ENCODE measurements at places on chromosomes 2 and 18. TPM values are rescaled to one million over a fixed set of nuclear protein-coding genes. Genes with fewer than 3 reads are reported as not detected.

The CCDC141 gene
- 1.0 TPM for total RNA-seq

The GKN2 gene
- not detected for total RNA-seq

The AMMECR1L gene
- 20.0 TPM for total RNA-seq

The DOK6 gene
- 0.20 TPM for total RNA-seq

The CD207 gene
- not detected for total RNA-seq

The INPP1 gene
- total RNA-seq, result 3.0 TPM

The ASXL2 gene
- total RNA-seq, result 32.7 TPM

The NEDD4L gene
- total RNA-seq, result 76.3 TPM

The GRB14 gene
- total RNA-seq, result 7.6 TPM

The LINC00305 gene
- not detected for total RNA-seq

The CHRND gene
- total RNA-seq, result not detected

The POMC gene
- 1.6 TPM for total RNA-seq

- no peaks in the 10 kb centered on the region for H3K36me3 ChIP-seq
- no peak overlapping the region for H3K4me3 ChIP-seq
- no peak for DNase-seq
- H3K4me1 ChIP-seq, result no peaks in the 10 kb centered on the region
These were observed 188.6 kb downstream of the TMEM182 start for GRCh38 chr2:102950371-102950946.

- H3K4me3 ChIP-seq, result no peak overlapping the region
- no peaks in the 10 kb centered on the region for H3K27me3 ChIP-seq
- no peak for DNase-seq
- H3K36me3 ChIP-seq, result no peaks in the 10 kb centered on the region
These were observed 53.9 kb downstream of the LIMS1 start for GRCh38 chr2:108588070-108588668.

- peaks cover 2% of the 10 kb centered on the region for H3K4me1 ChIP-seq
- H3K27ac ChIP-seq, result no peak overlapping the region
- no peaks in the 10 kb centered on the region for H3K36me3 ChIP-seq
- no peak overlapping the region for H3K4me3 ChIP-seq
- DNase-seq, result no peak
- no peaks in the 10 kb centered on the region for H3K27me3 ChIP-seq
These were observed 28.4 kb downstream of the MBD5 start for GRCh38 chr2:148049284-148049683.

DNA sequence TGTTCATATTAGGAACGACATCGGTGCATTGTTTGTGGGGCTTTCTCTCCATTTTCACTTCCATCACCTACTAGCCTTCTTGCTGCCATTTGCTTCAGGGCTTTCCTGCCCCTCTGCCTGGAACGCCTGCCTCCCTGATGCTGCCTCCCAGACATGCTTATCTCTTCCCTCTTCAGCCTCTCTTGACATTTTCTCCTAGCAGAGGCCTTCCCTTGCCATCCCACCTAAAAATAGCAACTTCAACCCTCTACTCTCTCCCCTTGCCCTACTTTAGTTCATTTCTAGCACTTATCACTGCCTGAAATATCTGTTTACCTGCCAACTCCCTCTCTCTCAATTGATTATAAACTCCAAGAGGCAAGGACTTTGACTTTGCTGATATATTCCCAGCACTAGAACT is 210.3 kb downstream of the SP3 start:
- H3K27me3 ChIP-seq, result no peaks in the 10 kb centered on the region
- no peak for DNase-seq
- H3K36me3 ChIP-seq, result no peaks in the 10 kb centered on the region
- H3K4me1 ChIP-seq, result peaks cover 15% of the 10 kb centered on the region
- H3K4me3 ChIP-seq, result no peak overlapping the region

DNA sequence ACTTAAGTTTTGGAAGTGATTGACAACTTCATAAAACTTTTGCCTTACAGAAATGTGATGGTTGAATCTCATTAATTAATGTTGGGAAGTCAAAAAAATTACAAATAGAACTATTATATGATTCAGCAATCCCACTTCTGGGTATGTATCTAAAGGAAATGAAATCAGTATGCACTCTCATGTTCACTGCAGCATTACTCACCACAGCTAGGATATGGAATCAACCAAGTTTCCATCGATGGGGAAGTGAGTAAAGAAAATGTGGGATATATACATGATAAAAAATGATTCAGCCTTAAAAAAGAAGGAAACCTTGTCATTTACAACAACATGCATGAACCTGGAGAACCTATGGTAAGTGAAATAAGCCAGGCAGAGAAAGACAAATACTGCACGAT is 112.4 kb upstream of the WDR75 start:
- no peaks in the 10 kb centered on the region for H3K27me3 ChIP-seq
- H3K4me3 ChIP-seq, result no peak overlapping the region
- DNase-seq, result no peak
- no peak overlapping the region for H3K27ac ChIP-seq

- no peaks in the 10 kb centered on the region for H3K36me3 ChIP-seq
- no peak overlapping the region for H3K4me3 ChIP-seq
- no peaks in the 10 kb centered on the region for H3K27me3 ChIP-seq
- DNase-seq, result no peak
- no peaks in the 10 kb centered on the region for H3K4me1 ChIP-seq
These were observed 187.0 kb downstream of the CYRIA start for GRCh38 chr2:16478434-16479210.

- H3K36me3 ChIP-seq, result no peaks in the 10 kb centered on the region
- no peak overlapping the region for H3K4me3 ChIP-seq
- DNase-seq, result no peak
- H3K4me1 ChIP-seq, result no peaks in the 10 kb centered on the region
These were observed 123.6 kb upstream of the EFEMP1 start for GRCh38 chr2:56047136-56047535.

- peaks cover 3% of the 10 kb centered on the region for H3K36me3 ChIP-seq
- peaks cover 4% of the 10 kb centered on the region for H3K4me1 ChIP-seq
- no peaks in the 10 kb centered on the region for H3K27me3 ChIP-seq
- no peak for DNase-seq
- peak overlapping the region; percentile 96 for H3K4me3 ChIP-seq
These were observed 1.6 kb upstream of the KLF7 start for GRCh38 chr2:207167099-207167923.

GRCh38 chr18:56747032-56747658 is 96.0 kb downstream of the WDR7 start:
- H3K4me1 ChIP-seq, result no peaks in the 10 kb centered on the region
- no peak overlapping the region for H3K27ac ChIP-seq
- H3K36me3 ChIP-seq, result no peaks in the 10 kb centered on the region
- H3K4me3 ChIP-seq, result no peak overlapping the region
- no peak for DNase-seq
- H3K27me3 ChIP-seq, result no peaks in the 10 kb centered on the region

DNA sequence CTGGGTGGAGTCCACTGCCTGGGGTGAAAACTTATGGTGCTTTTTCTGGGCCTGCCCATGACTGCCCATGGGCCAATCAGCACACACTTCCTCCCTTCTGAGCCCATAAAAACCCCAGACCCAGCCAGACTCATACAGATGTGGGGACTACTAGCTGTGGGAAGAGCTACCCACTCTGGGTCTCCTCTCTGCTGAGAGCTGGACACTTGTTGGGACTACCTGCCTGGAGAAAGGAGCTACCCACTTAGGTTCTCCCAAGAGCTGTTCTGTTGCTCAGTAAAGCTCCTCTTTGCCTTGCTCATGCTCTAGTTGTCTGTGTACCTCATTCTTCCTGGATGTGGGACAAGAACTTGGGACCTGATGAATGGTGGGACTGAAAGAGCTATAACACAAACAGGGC is 119.6 kb upstream of the SLC38A11 start:
- H3K4me1 ChIP-seq, result 0 out of 2 replicates have a peak, but pooled peaks cover 3% of the 10 kb centered on the region
- no peak overlapping the region for H3K27ac ChIP-seq
- H3K4me3 ChIP-seq, result no peak overlapping the region
- no peak for DNase-seq

DNA sequence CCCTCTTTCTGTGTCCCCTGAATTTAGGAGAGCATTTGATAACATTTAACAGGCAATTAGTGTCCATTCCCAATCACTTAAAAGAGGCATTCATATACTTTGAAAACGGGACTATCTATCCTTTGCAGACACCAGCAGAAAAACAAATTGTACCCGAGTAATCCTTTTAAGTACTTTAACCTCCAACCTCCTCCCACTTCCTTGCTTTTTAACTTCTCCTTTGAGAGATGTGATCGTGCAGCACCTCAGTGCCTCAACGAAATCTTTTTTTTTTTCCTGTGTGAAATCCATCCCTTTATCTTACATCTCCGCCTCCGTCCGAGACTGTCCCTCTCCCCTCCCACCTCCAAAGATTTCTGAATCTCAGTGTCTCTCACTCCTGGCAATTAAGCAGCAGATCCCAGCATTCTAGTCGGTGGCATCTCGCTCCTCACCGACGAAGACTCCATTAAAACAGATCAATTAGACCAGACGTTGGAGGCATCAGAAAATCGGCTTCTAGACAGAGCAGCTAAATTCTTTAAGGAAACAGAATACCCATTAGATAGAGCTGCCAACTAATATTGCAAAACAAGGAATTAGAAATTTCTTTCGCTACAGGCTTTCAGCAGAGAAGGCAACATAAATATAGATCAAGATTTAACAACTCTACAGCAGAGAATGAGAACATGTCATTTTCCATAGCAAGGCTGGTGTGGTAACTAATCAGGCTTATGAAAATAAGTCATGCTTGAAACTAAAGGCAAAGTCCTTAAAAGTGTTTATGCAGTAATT is 1.9 kb upstream of the TMEFF2 start:
- H3K27ac ChIP-seq, result no peak overlapping the region
- H3K4me3 ChIP-seq, result peak overlapping the region; percentile 84
- H3K36me3 ChIP-seq, result no peaks in the 10 kb centered on the region

- no peak overlapping the region for H3K27ac ChIP-seq
- DNase-seq, result no peak
- no peaks in the 10 kb centered on the region for H3K4me1 ChIP-seq
- H3K4me3 ChIP-seq, result no peak overlapping the region
- H3K36me3 ChIP-seq, result peaks cover 5% of the 10 kb centered on the region
These were observed 160.3 kb downstream of the L3MBTL4 start for GRCh38 chr18:6254456-6254855.

DNA sequence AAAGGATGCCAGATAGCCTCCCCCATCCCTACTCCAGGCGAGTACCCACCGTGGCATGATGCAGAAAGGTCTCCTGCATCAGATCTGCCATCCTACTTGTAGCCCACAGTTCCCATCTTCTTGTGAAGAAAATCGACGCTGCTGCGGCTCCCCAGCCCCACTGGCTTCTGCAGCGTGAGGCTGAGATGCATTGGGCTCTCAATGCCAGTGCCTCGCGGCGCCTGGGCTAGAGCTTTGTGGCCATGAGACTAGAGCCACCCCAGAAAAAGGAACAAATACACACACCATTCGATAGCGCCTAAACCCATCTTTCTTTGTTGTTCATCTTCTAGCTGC is 2.8 kb downstream of the NOL4 start:
- no peaks in the 10 kb centered on the region for H3K36me3 ChIP-seq
- peaks cover 13% of the 10 kb centered on the region for H3K27me3 ChIP-seq
- H3K27ac ChIP-seq, result no peak overlapping the region
- no peaks in the 10 kb centered on the region for H3K4me1 ChIP-seq

DNA sequence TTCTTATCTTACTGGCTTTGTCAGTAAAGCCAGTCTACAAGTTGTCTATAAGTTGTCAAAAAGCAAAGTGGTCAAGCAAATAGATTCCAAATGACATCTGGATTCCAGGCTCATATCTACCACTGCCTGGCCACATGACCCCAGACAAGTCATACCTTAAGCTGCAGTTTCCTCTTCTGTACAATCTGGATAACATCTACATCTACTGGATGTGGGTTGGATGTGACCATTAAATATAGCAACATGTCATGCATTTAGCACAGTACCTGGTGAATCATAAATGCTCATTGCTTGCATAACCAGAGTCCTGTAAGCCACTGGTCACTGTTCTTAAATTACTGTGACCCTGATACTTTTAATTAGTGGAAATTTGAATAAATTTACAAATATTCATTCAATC is 16.8 kb downstream of the COBLL1 start:
- no peaks in the 10 kb centered on the region for H3K36me3 ChIP-seq
- H3K27ac ChIP-seq, result no peak overlapping the region
- H3K4me3 ChIP-seq, result no peak overlapping the region
- no peaks in the 10 kb centered on the region for H3K27me3 ChIP-seq

GRCh38 chr2:24831221-24832072 is 38.2 kb downstream of the CENPO start:
- no peaks in the 10 kb centered on the region for H3K27me3 ChIP-seq
- H3K27ac ChIP-seq, result no peak overlapping the region
- peaks cover 36% of the 10 kb centered on the region for H3K36me3 ChIP-seq
- DNase-seq, result no peak
- peaks cover 2% of the 10 kb centered on the region for H3K4me1 ChIP-seq

- DNase-seq, result no peak
- peaks cover 31% of the 10 kb centered on the region for H3K36me3 ChIP-seq
- no peak overlapping the region for H3K4me3 ChIP-seq
- no peaks in the 10 kb centered on the region for H3K4me1 ChIP-seq
These were observed 18.1 kb downstream of the ABHD3 start for GRCh38 chr18:21686282-21687105.

GRCh38 chr18:13302457-13303225 is 84.1 kb downstream of the LDLRAD4 start:
- DNase-seq, result no peak
- no peak overlapping the region for H3K27ac ChIP-seq
- no peak overlapping the region for H3K4me3 ChIP-seq
- H3K36me3 ChIP-seq, result no peaks in the 10 kb centered on the region
- H3K27me3 ChIP-seq, result no peaks in the 10 kb centered on the region

- H3K36me3 ChIP-seq, result peaks cover 1% of the 10 kb centered on the region
- H3K4me1 ChIP-seq, result no peaks in the 10 kb centered on the region
- H3K27me3 ChIP-seq, result no peaks in the 10 kb centered on the region
- H3K27ac ChIP-seq, result no peak overlapping the region
- no peak overlapping the region for H3K4me3 ChIP-seq
These were observed 34.8 kb downstream of the SEMA4F start for GRCh38 chr2:74688881-74689280.

Data from H9 (cell line).